ENCODE measurements at places on chromosomes 16 and 17. TPM values are rescaled to one million over a fixed set of nuclear protein-coding genes. Genes with fewer than 3 reads are reported as not detected.

MGAT5B gene
- polyA plus RNA-seq = not detected

GRCh38 chr16:29154088-29154487 is 169.2 kb downstream of the LAT start:
- DNase-seq = no peak

DNA sequence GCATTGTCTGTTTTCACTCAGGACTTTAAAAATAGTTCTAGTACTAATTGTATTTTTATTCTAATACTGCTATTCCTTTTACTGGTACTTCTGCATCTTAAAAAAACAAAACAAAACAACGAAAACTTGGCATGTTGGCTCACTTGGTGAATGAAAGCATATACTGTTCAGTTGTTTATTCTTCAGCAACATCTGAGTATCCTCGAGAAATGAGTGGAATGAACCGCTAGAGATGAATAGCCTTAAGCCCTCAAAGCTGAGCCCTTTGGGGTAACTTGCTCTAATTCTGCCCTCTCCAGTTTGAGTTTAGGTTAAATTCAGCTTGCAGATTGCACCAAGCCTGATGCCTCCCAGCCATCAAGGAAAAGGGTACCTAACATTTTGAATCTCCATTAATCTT is 126.5 kb downstream of the WWOX start:
- no peak for DNase-seq

- DNase-seq = no peak
These were observed 6.2 kb downstream of the SBK1 start for GRCh38 chr16:28298511-28298878.
